Activated CD8-positive, alpha-beta memory T cell treated with anti-CD3 and anti-CD28 coated beads for 1 hour (primary cell): ENCODE measurements at places on chromosomes 4 and X.

DNA sequence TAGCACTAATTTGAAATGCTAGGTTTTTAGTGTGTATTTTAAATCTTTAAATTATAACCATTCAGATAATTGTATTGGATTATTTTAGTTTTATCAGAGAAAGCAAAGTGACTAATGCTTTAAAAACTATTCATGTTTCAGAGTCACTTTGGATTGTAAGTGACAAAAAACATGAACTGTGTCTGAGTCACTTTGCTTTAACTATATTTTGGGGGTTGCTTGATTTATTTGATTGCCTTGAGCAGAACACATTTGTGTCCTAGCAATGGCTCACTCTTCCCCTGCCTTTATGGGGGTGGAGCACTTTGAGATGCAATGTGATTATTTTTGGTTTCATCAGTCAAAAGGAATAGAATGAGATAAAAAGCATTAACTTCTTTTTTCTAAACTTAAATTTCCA is 188.4 kb upstream of the ARX start:
- DNase-seq, result no peak

DNA sequence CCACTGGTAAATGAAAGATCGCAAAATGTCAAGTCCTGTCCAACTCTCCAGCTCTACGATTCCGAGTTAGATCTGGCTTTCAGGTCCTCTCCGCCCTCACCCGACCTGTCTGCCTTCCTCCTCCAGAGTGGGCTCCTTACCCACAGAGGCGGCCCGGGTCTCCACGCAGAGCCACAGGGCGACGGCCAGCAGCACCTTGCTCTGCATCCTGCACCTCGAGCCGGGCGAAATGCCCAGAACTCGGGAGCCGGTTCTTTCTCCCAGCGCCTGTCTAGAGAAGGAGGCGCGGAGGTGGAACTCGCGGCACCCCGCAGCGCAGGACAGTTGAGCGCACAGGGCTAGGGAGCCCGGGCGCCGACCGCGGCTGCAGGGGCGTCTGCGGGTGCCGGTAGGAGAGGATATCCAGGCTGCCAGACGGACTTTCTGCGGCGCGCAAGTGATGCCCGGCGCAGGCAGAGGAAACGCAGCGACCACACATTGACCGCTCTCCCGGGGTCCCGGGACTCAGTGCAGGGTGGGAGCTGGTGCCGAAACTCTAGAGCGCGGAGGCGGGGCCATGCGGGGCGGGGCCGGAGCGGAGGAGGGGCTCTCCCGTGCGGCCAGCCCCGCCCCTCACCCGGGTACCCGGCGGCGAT is at the start of gene KDR:
Gene KDR, minus strand, starts transcription at position 509 of the 635 bp plus-strand sequence. Its CDS starts 302 bp downstream, at position 207.
- DNase-seq, result no peak

DNA sequence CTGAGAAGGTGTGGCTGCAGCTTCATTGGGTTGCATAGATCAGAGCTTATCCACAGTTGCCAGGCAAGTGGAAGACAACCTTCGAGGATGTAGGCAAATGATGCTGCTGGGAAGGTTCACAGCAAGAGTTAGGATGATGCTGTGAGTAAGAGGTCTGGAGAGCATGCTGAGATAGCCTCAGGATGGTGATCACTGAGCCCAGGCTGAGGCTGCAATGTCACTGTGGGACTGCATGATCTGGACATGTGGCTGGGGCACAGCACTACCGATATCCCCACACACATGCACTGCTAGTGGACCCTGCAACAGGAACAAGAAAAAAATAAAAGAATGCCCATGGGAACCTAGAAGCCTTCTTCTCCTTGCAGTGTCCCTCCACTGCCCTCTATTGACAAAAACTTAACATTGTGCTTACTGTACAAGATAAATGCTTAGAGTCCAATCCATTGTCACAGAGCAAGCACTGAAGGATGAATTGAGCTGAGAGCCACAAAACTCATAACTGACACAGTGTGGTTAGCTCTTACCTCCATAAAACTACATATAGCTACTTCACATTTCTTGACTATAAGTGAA is 105.6 kb downstream of the CNKSR2 start:
- no peak for DNase-seq

- no peak for DNase-seq
Observed at GRCh38 chr4:176767183-176767582, 25.5 kb downstream of the VEGFC start.

GRCh38 chrX:38935561-38935960 is 134.3 kb downstream of the MID1IP1 start:
- DNase-seq, result no peak

GRCh38 chr4:127555106-127555505 is 77.7 kb upstream of the INTU start:
- DNase-seq, result no peak

DNA sequence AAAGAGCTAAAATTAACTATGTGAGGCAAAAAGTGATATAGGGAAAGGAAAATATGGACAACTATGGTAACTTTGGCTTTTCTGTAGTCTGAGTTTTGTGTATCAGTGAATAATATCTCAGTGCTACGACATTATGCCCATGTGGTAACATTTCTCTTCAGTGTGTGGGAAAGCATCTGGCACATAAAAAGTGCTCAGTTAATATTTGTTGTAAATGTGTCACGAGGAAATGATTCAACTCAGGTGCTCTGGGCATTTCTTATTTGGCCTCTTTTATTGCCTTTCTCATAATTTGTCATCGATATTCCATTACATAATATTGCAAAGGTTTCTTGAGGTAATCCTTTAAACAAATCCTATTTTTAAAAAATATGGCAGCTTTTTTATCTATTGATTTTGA is 17.6 kb downstream of the OFD1 start:
- no peak for DNase-seq

GRCh38 chr4:183320211-183321059 is at the start of gene CLDN22:
Gene CLDN22, minus strand, starts transcription at chr4:183320276. Its CDS starts 58 bp downstream, at chr4:183320218.
- no peak for DNase-seq

- DNase-seq, result no peak
Observed at GRCh38 chr4:55395218-55395528, 584 bp upstream of the TMEM165 start.

DNA sequence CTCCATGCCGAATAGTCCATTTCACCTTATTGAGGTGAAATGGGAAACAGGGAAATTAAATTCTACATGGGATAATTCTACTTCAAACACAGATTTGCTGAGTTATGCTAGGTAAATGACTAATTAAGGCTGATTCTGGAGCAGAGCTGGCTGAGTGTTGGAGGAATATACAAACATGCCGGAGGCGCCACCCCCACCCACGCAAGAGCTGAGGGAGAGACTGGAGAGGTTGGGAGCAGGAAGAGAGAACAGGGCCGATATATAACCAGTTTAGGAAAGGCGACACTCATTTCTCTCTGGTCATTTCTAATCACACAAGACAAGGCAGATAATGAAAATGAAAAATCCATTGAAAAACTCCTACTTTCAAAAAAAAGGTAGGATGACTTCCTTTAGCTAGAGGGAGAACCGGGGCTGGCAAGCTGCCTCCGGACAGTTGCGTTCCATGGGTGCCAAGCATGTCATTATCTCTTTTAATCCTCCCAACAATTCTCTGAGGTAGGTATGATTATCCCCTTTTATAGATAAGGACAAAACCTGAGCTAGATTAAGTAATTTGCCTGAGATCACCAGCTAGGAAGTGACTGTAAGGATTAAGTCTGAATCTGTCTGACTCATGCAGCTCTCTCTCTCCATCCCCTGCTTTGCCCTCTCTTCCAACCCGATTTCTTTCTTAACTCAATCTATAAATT is 27.6 kb upstream of the CFAP299 start:
- DNase-seq, result no peak

DNA sequence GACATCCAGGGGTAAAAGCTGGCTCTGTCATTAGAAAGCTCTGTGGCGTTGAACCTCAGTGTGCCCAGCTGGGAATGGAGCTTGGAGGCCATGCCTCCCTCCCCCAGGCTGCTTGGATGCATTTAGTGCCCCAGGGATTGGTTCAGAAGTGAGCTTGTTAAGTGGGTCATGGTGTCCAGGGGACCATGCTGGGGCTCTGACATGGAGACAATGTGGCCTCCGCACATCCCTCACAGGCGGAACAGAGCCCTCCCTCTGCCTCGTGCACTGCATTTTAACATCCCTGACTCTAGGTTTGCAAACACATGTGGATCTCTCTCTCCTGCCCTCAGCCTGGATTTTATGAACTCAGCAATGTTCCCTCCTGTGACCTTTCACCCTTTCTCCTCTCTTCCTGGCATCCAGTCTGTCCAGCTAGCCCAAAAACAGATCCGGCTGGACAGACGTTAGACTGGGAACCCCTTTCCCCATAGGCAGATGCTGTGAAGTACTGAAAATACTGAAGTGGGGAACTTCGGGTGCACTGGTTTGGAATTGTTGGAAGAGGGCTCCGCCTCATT is 81.5 kb downstream of the SORCS2 start:
- DNase-seq, result no peak

GRCh38 chrX:153926552-153926857 is 441 bp upstream of the ARHGAP4 start:
- no peak for DNase-seq

- no peak for DNase-seq
Observed at GRCh38 chr4:120004054-120004453, 62.6 kb downstream of the MAD2L1 start.

DNA sequence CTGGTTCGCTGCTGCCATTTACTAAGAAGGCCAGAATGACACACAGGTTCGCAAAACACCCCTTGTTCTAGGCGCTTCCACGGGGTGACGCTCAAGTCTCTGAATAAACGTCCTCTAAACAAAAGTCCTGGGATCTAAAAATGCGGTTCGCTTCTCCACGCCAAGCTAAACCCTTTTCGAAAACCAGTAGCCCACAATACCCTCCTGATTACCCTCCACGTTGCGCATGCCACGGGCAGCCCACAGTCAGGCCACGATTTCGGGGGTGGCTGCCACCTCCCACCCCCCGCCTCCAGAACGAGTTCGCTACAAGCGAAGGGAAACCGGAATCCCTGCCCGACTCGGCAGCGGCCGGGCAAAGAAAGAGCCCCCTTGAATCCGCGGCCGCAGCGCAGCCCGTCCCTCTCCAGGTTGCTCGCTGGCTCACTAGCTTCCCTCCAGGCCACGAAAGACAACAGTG is 423 bp downstream of the RPL39 start:
- no peak for DNase-seq

GRCh38 chr4:146023334-146023967 is 84.8 kb upstream of the ZNF827 start:
- DNase-seq, result no peak

GRCh38 chr4:156195914-156196313 is 242.2 kb upstream of the CTSO start:
- no peak for DNase-seq

DNA sequence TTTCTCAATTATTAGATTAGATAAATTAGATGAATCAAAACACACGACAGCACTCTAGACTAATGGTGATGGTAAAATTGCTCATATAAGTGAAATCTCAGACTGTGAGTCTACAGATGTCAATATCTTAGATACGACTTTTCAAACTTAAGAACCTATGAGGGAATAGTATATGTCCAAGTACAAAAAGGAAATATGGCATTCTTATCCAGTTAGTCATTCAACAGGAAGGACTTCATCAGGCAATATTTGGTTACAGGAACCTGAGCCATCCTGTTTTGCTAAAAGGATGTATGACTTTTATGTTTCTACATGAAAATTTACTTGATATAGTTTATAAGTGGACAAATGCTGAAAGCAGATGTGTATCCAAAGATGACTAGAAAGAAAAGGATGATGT is 107.0 kb downstream of the CT47B1 start:
- no peak for DNase-seq

DNA sequence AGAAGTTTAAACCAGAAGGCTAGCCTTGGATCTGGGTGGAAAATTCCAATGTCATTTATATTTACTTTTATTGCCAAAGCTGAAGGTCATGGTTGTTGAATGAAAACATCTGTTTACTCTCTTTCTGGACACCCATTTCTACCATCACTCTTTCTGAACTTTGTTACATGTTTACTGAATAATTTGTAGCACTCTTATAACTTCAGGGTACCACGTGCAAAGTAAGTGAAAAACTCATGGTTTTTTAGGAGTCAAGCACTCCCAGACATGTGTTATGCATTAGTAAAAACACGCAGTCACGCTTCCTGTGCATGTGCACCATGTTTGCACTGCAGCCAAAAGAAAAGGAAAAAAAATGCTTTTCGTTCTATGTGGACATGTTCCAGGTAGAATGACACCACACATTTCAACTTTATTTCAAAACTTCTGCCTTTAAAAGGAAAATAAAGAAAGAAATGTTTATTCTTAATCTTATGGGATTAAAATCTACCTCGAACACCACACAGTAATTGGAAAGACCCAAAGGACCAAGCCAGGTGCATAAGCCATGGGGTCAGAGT is 31.4 kb upstream of the ADH1C start:
- no peak for DNase-seq

DNA sequence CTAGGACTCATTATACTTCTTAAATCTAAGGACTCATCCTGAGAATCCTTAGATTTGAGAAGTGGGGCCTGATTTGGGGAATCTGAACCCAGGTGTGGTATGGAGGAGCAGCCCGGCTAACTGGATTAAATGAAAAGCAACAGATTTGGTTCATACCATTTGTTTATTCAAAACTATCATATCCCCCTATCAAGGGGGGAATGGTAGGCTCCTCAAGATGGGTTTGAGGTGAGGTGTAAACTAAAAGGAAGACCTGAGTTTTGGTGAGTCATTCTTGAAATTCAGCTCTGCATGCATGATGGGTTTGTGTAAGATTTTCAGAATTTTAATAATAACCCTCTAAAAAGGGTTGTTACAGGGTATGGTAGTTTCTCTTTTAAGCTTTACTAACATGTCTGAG is 53.4 kb downstream of the CASP6 start:
- DNase-seq, result no peak

DNA sequence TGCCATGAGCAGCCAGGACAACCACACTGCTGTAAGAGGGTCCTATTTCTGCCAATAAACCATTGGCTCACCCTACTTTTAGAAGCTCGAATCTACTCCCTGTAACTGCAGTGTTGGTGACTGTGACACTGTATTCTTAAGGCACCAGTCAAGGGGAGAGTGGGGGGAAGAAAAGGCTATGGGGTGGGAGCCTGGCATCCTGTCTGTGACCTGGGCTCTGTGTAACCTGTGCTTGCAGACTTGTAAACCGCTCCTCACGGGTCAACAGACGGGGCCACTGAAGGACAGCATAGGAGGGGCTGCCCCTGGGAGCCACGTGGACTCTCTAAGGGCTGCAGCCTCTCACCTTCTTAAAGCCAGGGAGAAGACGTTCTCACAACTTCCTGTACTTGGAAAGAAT is 42.2 kb upstream of the ENPP6 start:
- no peak for DNase-seq

DNA sequence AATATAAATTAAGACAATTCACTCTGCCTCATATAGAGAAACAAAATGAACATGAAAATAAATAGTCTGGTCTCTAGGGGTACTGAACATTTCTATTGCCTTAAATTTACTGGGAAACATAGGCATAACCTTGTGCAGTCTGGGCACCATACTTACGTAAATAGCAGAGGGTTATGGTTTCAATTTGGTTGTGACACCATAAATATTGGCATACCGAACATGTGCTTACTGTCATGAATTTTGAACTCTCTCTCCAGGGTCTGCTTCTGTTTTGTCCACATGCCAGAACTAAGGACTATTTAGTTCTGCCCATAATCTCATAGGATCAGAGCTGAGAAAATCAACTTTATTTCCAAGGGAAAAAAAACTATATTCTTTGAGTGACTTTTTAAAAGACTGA is 17.6 kb downstream of the PDGFC start:
- DNase-seq, result no peak
